ENCODE measurements at places on chromosomes 3 and 15.

- DNase-seq: no peak
Measured at GRCh38 chr3:113231827-113232253, 20.5 kb downstream of the BOC start.

DNA sequence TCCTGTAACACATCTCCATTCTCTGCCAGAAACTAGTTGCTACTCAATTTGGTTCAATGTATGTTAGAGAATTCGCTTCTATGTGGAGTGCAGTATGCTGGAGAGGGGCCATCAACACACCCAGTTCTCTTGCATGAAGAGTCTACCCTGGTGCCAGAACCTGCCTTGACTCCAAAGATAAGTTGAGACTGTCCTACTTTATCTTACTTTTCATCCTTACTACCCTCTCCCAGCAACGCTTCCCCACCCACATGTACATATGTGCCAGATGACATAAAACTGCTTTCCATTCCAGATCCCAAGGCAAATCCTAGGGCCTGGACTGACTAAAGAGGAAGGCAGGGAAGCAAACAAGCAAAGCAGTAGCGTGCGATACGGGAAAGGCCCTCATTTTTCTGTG is 442.6 kb upstream of the THRB start:
- no peak for DNase-seq

DNA sequence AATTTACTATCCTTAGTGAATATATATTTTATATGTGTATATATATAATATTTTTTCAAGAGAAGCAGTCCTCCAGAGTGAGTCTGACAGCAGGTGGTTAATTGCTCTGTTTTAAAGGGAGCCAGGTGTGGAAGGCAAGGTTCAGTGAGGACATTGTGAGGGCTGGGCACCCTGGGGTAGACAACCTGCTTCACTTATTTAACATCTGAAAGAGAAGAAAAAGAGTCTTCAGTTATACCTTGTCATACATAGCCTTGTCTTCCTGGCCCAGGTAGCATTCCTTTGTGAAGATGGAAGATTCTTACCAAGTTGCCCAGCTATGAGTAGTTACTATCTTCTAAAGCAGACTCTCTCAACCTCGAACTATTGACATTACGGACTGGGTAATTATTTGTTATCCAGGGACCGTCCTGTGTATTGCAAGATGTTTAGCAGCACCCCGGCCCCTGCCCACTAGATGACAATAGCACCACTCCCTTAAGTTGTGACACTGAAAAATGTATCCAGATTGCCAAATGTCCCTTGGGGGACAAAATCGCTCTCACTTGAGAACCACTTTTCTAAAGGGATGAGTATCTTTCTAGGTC is 336.0 kb upstream of the TRIM42 start:
- no peak for DNase-seq

DNA sequence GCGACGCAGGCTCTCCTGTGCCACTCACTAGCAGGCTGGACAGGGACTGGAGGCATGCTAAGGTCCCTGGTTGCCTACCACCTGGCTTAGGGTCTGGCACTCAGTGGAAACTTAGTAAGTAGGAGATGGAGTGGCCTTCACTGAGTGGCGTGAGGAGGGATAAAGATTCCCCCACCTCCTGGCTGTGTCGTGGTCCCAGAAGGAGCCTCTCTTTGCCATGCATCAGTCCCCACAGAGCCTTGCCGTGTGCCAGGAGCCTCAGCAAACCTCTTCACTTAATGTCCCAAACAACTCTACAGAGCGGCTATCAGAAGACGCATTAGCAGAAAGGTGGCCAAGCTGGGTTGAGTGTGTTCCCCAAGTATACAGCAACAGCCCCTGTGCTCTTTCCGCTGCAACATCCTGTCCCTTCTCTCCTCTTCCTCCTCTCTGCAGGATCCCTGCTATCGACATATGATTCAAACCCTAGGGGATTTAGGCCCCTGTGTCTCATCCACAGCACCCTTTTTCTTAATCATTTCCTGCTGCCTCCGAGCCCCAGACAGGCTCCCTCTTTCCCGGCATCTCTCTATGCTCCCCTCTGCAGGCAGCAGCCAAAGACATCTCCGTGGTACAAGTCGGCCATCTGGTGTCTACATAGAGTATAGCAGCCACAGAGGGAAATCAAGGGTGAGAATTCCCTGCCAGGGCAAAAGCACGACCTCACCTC is 66.7 kb downstream of the SLC6A1 start:
- peak; percentile 81 for DNase-seq

GRCh38 chr3:175692256-175692655 is 833.1 kb downstream of the NAALADL2 start:
- no peak for DNase-seq
